ENCODE measurements at places on chromosomes 5 and 9.

GRCh38 chr9:73979894-73980264 is 517.3 kb upstream of the RORB start:
- DNase-seq, result no peak

DNA sequence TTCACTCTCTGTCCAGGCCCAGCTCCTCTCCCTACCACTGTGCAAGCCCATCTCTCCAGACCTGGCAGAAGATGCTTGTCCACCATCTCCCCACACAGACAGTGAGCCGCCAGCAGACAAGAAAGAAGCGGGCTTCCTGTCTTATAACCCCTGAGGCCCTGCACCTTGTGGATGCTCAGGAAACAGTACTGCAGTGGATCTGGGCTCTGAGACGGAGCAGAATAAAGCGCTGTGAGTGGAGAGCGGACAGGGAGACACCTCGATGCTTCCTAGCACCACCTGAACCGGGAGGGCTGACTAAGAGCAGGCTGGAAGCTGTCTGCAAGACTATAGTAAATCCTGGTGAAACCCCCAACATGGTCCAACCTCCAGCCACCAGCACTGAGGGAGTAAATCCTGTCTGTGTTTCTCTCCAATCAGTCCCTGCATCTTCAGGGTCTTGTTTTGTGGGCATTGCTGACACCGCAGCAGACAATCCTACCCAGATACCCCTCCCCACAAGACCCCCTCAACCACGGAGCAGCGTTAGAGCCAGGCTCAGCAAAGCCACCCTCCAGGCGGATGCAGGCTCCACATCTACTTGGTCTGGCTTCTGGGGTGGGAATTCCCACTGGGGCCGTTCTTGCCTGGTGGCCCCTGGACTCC is 18.7 kb downstream of the ORM2 start:
- no peak for DNase-seq

DNA sequence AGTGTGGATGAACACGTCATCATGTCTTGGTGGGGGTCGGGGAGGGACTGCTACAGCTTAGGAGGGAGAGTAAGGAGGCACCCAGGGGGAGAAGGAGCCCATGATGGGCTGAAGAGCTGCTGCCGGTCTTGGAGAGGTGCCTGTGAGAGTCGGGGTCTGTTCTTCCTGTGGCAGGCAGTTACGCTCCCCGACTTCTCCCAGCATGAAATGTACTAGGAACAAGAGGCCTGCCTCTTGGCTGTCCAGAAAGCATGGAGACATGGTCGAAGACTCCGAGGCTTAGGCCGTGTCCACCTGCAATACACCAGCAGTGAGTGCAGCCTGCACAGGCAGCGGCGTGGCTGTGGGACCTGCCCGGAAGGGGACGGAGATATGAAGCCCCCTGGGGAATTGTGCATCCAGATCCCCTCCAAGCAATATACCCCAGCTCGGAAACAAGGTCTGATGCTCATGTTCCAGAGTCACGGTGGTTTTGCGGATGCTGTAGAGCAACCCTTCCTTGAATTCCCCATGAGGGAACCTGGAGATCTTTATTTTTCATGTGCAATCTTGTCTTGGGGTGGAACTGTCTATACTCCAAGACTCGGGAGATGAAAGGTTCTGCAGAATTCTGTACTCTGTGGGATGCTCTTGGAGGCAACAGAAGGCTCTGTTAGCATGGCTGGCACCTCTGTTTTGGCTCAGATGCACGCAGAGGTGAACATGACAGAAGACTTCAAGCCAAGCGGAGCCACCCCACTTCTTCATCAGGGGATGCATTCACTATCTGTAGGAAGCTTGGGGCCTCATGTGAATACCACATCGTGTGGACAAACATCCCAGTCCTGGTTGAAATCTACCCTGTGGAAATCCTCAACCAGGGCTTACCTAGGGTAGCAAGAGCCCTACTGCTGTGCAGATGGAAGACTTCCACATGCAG is 374.9 kb upstream of the IRX4 start:
- DNase-seq, result no peak

GRCh38 chr9:38685535-38685934 is 34.4 kb downstream of the FAM240B start:
- DNase-seq, result no peak

DNA sequence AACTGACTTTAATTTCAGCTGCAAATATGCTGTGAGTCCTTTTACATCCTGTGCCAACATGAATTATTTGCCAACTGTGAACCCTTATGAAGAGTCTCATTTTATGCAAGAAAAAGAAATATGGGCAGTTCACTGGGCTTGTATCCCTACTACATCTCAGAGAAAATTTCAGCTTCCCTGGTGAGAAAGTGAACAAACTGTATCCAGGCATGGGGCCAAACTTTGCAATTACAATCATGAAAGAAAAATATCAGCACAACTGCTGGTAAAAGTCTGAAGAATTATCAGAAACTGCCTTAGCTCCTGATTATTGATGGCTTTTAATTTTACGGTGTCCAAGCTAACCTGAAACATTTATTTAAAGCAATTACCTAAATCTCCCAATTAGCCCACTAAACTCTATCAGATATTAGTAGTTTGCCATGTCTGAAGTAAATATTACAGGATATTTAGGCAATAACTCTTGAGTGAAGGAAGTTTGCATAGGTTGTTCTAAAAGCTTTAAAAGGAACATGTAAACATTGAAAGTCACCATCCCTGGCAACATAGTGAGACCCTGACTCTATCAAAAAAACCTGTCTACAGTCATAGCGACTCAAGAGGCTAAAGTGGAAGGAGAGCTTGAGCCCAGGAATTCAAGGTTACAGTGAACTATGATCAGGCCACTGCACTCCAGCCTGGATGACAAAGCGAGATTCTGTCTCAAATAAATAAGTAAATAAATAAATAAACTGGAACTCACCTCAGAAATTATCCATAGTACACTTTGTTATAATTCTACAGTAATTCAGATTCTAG is 83.9 kb upstream of the HCN1 start:
- no peak for DNase-seq

DNA sequence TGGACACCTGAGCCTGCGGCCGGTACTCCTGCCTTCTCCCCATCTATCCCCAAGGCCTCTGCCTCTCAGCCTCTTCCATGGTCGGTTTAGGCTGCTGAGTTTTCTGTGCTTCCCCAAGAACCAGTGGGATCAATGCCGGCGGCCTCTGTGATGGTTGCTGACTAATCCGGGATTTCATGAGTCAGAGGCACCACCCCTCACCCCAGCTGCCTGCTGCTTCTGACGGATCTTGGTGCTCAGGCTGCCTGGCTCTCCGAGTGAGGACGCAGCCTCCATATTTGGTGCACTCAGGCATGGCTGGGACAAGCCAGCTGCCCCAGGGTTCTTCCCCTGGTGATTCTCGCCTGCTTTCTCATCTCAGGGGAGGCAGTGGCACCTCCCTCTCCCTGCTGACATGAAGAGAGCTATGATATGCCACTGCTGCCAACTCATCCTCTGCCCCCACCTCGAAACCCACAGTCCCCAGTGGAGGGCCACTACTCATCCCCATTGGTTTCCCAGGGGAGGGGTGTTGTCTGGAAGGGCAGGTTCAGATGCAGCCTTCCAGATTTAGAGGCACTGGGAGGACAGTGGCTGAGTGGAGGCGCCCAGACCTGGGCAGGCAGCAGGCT is 3.3 kb upstream of the MAN1B1 start:
- DNase-seq, result peak; percentile 99

DNA sequence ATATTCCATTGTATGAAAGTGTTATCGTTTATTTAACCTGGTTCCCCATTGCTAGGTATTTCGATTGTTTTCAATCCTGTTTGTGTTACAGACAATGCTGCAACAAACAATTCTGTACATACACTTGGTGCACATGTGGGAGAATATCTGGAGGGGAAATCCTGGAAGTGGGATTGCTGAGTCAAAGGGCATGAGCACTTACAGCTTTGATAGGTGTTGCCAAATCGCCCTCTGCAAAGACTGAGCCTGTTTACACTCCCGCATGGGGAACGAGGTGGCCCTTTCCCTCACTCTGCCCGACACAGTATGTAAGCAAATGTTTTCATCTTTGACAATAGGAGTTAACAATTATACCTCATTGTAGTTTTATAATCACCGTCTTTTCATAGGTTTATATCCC is 66.2 kb downstream of the PDE6A start:
- DNase-seq, result no peak

GRCh38 chr5:176550275-176550831 is 1.2 kb downstream of the CDHR2 start:
- DNase-seq, result no peak

DNA sequence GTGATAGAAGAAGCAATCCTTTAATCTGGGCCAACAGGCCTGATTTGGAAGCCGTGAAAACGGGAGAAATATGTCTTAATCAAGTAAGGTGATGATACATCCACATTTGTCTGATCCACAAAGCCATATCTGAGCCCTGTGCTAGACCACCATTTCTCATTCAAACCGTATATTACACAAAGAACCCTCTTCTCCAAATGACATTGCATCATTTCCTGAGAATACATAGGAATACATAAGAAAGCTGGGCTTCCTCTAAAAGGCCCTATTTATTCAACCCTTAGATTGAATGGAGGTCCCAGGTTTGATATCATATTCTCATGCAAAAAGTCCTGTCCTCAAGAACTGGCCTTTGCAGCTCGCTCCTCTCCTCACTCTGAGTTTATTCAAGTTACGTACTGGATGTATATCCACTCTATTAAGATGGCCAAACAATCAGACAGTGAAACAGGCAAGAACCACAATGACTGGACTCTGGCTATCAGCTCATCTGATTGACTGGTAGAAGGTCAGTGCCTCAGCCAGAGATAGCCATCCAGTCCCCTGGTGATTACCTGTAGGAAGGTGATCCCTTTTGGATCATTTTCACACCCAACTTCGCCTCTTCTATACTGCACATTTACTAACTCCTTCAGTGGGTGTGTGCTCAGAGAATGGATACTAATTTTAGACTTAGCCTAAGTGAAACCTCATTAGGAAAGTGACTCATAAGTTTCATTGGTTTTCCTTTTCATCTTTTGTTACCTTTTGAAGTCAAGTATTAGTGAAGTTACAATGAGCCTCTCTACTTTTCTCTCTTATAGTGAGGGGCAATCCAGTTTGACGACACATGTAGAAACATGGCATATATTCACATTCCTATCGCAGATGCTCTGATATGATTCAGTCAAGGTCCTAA is 167.6 kb upstream of the WWC1 start:
- no peak for DNase-seq

DNA sequence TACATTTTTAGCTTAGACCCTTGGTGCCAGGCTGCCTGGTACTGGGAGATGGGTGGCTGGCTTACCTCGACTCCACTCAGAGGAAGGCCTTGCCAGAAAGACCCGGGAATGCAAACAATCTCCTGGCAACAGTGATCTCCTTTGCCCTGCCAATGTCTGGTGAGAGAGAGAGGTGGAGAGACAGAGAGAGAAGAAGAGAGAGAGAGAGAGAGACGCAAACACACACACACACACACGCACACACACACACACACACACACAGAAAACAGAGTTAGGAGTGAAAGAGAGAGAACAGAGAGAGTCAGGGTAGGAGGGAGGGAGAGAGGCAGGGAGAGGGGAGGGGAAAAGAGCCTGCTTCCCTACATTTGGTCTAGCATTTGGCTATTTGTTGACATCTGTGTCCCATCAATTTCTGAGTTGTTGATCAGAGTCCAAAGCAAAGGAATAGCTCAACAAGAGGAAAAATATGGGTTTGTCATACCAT is 181.6 kb upstream of the MAP1B start:
- DNase-seq, result no peak

DNA sequence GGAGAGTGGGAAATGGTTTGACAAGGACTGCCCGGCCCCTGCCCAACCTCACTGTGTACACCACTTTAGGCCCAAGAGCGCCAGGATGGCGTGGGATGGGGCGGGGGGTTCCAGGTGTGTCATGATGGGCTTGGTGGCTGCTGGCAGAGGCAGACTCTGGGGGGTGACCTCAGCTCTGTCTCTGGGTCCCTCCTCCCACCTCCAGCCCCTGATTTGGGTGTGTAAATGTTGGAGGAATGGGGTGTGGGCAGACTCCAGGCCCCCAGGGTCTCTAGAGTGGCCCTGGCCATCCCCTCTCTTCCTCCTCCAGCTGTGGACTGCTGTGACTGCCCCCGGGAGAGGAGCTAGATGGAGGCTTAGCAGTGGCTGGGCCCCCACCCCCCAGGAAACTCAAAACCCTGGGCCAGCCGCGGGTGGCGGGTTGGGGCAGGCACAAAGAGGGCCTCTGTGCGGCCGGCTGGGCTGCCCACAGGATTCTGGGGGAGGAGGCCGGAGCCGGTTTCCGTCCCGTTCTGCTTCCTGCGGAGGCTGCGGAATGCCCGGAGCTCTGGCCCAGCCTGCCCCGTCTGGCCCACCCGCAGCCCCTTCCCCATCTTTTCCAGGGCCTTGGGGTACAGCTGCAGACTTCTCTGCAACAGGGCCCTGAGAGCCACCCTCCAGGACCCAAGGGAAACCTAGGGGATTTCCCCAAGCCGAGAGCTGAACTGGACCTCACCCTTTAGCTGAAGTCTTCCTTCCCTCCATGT is 23.1 kb downstream of the CXXC5 start:
- no peak for DNase-seq

- no peak for DNase-seq
Observed at GRCh38 chr9:9492506-9492905, 1120.3 kb downstream of the PTPRD start.

DNA sequence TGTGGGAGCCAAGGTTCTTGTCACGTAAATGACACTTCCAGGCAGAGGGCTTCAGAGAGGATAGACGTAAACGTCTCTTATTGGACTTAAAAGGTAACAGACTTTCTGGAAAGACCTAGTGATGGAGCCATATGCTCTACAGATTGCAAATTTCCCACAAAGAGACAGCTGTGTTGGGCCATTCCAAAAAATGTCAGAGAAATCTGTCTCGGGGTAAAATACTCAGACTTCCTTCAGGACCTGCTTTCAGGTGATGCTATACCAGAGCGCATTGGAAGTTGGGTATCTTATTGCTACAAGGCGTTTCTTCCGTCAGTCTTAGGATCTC is 29.2 kb downstream of the PROP1 start:
- DNase-seq, result no peak

DNA sequence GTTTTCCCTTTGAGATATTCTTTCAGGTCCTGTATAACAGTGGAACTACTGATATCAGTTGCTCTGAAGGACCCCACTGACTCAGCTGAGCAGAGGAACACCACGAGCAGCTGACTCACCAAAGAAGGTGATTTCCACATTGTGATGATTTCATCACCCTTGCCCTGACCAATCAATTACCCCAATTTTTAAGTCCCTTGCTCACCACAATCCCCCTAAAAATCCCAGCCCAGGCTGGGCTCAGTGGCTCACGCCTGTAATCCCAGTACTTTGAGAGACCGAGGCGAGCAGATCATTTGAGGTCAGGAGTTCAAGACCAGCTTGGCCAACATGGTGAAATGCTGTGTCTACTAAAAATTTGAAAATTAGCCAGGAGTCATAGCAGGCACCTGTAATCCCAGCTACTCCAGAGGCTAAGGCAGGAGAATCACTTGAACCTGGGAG is 125.3 kb upstream of the ABCA1 start:
- DNase-seq, result peak; percentile 82

- no peak for DNase-seq
Observed at GRCh38 chr9:15389631-15390030, 33.0 kb upstream of the SNAPC3 start.
